ENCODE measurements at places on chromosomes 3 and 15. TPM values are rescaled to one million over a fixed set of nuclear protein-coding genes. Genes with fewer than 3 reads are reported as not detected.
A peak's percentile ranks its signal among the peaks of the same experiment; 100 is the strongest.

Gene CFAP20DC
- polyA plus RNA-seq: 0.58 TPM

Gene SPESP1
- polyA plus RNA-seq: not detected

Gene ADGRG7
- polyA plus RNA-seq: not detected

Gene CHRNA5
- not detected for polyA plus RNA-seq

- no peak for DNase-seq
These were observed 40.4 kb downstream of the CP start for GRCh38 chr3:149181182-149181581.

GRCh38 chr3:119781330-119782198, at the start of gene NR1I2:
Gene NR1I2 (plus strand): TSS chr3:119782101.
- DNase-seq: no peak

- peak; percentile 41 for DNase-seq
These were observed 31.7 kb downstream of the ADPGK start for GRCh38 chr15:72751751-72752455.

Measured in naive B cell (primary cell).